EL (cell line): ENCODE measurements at places on chromosomes 5 and 9.

DNA sequence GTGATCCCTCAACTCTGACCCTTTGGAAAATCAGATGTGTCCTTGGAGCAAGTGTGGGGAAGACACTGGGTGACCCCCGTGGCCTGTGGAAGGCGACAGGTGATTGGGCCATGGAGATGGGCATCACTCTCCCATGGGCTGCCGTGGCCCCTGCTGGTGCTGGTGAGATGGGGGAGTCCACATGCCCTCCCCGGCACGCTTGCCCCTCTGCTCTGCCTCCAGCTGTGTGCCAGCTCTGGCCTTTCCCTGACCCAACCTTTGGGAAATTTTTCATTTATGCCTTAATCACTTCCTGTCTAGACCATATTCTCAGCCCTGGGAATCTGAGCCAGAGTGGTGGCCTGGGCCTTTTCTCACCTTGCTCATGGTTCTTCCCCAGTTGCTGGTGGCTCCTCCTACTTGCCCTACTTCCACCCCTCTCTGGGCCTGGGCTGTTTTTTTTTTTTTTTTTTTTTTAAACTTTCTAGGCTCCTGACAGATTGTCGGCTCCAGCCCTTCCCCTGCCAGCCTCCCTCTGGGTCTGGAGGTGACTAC is 56.6 kb downstream of the RGS3 start:
- DNase-seq = no peak

DNA sequence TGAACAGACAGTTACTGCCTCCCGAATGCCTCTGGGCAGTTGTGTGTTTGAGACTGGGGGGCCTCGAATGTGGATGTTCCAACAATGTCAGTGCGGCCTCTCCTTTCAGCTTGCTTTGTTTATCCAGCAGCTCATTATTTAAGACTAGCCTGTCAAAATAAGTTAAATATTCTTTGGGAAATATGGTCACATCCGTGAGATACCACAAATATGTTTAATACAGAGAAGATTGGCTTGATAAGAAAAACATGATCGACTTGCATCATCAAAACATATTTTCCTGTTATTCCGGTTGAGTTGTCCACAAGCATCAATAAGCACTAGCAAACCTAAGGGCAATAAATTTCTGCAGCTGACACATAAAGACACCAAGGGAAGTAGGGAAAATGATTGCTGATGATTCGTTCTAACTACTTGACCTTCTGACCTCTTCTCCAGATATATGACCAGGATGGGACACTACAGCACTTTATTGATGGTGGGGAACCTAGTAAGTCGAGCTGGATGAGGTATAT is 66.5 kb downstream of the PRDM6 start:
- no peak for DNase-seq

GRCh38 chr9:13960011-13960765 is 353.8 kb downstream of the NFIB start:
- no peak for DNase-seq

- no peak for DNase-seq
Measured at GRCh38 chr9:130884111-130884531, 12.5 kb downstream of the QRFP start.

- DNase-seq = no peak
Measured at GRCh38 chr9:80090317-80090716, 518.6 kb downstream of the TLE4 start.

DNA sequence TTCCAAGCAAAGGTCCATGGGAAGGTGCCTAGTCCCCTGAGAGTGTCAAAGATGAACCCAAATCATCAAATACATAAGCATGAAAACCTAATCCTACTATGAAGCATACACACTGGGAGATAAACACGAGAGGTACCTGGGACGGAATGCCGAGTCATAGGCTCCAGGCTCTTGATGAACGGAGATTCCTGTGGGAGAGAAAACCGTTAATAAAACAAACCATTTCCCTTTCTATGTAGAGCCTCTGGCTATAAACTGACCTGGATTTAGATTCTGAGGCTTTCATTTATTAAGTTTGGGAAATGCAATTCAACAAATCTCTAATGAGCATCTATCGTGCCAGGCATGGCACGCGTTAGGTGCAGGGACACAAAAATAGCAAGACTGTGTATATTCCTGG is 206.4 kb upstream of the IL12B start:
- no peak for DNase-seq

DNA sequence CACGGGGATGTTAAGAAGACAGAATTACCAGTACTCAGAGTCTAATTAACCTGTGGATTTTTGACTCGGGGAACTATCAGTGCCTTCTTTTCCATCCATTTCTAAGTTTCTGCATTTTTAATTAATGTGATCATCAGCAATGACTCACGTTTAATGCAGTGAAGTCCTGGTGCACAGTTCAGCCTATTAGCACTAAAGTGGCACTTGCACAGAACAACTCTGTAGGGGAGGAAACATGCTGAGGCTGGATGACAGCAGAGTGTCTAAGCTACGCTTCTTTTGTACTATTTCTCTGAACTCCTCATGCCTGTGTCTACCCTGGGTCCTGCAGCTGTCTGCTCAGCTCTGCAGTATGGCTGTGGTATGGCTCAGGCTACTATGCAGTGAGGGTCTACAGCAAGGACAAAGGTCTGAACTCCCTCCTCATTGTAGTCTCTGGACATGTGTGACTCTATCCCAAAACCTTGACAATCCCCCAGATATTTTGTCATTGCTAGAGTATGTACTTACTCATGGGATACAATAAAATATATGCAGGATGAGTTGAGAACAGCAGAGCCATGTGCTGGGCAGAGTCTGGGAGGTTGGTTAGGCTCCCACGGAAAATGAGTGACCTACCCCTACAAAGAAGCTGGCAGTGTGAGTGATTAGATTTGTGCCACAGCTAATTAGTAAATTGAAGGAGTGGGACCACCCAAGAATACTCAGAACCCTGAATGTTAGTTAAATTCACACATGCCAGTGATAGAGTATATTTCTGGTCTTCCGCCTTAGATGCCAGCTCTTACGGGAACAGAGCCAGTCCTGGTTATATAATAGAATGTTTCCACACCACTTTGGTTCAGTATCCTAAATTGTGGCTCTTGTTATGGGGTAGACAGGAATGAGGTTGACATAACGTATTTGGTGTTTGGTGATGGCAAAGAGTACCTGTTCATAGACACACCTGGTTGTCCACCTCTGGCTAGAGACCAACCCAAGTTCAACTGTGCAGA is 148.0 kb downstream of the GHR start:
- DNase-seq = peak; percentile 2

- no peak for DNase-seq
Measured at GRCh38 chr5:180138214-180138975, 66.8 kb upstream of the RNF130 start.

GRCh38 chr5:13480834-13481233 is 463.7 kb downstream of the DNAH5 start:
- no peak for DNase-seq

- no peak for DNase-seq
Measured at GRCh38 chr5:96439477-96440184, 6.6 kb upstream of the PCSK1 start.

DNA sequence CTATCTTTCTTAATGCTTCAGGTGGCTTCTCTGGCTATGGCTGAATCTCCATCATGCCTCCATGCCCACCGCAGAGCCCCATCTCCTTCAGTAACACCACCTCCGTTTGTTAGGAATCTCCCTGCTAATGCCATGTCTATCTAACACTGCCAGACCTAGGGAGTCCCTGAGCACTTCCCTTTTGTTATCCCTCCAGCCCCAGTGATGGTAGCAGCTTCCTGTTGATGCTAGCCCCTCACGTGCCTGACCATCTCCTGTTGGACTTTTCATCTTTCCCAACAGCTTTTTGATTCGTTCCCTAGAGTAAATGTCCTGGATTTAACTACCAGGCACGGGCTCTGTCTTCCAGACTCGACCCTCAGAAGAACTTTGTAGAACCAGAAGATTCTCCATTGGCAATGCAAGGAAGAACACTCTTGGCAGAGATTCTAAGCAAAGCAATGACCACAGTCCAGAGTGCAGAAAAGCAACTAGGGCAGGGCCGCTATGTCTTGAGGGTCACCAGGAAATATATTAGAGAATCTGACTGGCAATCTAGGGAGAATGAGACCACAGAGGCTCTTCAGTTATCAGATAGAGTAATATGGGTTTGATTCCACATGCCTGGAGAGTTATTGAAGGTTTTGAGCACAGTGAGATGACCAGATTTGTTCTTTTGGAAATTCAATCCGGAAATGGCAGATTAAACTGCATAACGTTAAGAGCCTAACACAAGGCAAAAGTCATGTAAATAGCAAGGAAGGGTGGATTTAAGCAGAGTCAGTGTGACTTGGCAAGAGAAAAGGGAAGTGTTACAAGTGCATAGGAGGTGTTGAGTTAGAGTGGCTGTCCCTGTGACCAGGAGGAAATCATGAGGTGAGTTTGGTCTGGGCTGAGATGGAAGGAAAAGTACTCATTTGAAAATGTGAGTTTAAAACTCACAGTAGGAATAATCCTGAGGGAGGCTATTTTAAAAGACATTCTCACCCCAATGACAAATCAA is 555.2 kb downstream of the ACTL7B start:
- no peak for DNase-seq

DNA sequence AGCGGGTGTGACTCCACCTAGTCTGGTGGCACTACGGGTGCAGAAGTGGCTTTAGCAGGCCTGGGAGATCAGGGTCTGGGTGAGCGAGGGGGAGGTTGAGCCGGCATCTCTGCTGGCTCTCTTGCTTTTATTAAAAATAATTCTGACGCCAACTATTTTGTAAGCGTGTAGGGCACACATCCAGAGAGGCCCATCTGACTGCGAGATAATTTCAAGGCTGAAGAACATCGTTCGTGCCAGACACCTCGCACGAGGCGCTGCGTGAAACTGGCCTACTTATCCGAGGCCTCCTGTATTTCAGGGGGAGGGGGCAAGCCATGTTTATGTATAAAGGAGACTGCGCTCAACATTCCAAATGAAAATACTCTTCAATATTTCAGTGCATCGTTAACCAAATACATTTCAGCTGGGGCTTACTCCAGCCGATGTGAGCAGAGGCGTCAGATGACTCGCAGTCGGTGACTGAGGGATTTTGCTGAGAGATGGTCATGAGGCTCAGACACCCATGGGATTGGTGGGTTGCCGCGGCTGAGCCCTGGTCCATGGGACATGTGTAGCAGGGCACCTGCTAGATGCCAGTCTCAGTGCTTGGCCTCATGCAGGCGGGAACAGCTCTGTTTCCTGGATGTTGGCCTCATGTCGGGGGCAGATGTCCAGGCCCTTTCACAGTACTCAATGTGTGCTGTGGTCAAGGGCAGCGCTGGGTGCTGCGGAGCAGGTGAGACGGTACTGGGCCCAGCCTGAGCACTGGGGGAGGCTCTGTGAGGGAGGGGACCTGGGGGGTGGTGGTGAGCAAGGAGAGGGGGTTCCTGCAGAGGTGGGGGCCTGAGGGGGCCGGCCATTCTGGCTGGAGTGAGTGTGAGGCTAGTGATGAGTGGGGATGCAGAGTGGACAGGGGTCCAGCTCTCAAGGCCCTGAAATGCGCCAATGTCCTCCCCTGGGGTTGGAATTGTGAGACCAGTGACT is 201.5 kb downstream of the DAB2IP start:
- no peak for DNase-seq

DNA sequence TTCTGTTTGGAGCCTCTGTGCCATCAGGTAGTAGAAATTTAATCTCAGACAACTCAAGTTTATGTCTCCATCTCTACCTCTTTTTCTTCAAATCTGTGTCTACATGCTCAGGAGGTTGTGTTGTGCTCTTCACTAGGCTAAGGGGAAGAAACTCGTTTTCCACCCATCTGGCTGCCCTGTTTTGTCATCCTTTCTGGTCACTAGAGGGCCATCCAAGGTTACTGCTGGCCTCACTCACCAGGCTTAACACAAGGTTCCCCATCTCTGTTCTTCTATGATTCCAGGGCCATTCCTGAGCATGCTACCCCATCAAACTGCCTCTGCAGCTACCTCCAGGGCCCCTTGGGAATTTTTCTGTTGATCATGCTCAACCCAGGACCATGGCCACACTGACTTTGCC is 213.3 kb upstream of the FBXL7 start:
- DNase-seq = no peak

GRCh38 chr5:135106136-135106535 is 72.1 kb upstream of the PITX1 start:
- no peak for DNase-seq

GRCh38 chr9:103942651-103943050 is 151.5 kb upstream of the SMC2 start:
- no peak for DNase-seq

- no peak for DNase-seq
Measured at GRCh38 chr9:19163631-19164030, 36.3 kb upstream of the PLIN2 start.

DNA sequence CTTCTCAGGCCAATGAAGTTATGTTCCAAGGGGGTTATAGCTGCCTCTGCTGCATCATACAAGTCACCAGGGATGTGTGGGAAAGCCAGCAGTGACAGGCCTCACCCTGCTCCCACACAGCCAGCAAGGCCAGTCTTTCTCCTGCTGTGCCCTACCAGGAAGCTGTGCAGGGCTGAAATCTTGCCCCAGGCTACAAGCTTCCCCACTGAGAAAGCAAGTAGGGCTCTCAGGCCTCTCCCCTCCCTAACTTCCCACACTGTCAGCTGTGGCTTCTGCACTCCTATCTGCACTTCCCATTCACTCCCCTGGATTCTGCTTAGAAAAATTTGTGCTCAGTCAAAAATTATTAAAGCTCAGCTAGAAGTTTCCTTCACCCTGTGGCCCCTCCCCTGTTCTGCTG is 611.2 kb upstream of the ZNF608 start:
- peak; percentile 72 for DNase-seq

GRCh38 chr9:18238752-18239447 is 235.1 kb upstream of the ADAMTSL1 start:
- peak; percentile 70 for DNase-seq

DNA sequence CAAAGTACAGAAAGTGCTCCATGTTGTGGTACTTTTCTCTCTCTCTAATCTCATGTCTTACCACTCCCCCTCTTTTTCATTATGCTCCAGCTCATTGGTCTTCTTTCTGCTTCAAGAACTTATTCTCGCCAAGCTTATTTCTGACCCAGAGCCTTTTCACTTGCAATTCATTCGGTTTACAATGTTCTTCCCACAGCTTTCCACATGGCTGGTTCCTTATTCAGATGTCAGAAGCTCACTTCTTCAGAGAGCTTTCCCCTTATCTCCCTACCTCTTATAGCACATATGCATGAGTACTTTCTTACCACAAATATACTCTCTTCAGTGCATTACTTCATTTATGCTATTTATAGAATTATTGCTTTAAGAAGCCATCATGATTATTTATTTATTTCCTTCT is 338.8 kb upstream of the ATP10B start:
- no peak for DNase-seq

GRCh38 chr5:78771260-78772205 is 123.0 kb upstream of the LHFPL2 start:
- no peak for DNase-seq
